ENCODE measurements at places on chromosomes 11 and 22.

DNA sequence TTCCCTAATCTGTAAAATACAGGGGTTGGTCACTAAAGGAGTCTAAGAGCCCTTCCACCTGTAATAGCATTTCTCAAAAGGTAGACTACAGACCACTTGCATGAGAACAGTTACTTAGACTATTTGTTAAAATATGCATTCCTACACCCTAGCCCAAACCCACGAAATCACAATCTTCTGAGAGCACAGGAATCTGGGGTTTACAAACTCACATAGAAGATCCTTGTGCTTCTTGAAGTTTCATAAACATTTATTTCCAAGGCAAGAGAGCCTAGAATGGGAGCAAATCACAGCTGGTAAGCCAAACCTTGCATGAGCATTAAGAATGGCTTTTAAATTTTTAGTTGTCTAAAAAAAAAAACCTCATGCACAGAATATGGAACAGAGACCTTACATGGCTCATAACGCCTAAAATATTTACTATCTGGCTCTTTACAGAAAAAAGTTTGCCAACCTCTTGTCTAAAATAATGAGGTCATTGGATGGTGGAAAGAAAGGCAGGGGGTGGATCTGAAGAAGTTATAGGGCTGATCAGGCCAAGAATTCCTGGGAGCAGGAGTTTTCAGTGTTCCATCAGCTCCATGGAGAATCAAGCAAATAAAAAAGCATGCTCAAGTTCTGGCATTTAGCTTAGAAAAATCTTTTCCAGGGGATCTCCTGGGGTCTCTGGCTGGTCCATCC, 133.4 kb downstream of the CCDC34 start:
- no peak for DNase-seq

DNA sequence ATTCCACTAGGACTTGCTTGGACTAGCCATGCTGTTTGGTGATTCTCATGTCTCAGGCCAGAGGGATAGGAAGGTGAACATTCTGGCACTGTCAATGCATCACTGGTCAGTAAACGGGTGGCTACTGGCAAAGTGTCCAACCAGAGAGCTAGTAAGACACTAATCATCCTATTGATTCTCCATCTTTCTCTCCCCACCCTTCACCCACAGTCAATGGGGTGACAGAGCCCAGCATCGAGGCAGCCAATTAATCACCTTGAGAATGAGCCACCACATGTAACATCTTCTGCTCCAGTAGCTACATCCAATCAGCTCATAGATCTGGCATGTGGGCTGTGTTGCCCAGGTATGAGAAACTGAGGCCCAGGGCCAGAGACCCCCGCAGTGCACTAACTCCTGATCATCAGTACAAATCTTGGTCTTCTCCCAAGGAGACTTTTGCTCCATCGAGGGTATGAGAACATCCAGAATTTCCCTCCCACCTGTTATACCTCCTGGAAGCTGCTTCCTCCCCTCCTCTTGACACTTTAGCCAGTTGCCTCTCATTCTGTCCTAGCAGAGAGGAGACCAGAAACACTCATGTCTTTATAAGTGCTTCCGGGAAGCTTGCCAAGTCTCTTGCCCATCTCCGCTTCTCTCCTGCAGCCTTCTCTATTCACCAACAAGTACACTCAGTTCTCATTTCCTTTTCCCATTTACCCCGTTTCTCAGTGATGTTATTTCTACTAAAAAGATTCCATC, 17.0 kb downstream of the HTR3A start:
- DNase-seq = no peak

- no peak for DNase-seq
These were observed 1.9 kb downstream of the TTC12 start for GRCh38 chr11:113316256-113316655.

DNA sequence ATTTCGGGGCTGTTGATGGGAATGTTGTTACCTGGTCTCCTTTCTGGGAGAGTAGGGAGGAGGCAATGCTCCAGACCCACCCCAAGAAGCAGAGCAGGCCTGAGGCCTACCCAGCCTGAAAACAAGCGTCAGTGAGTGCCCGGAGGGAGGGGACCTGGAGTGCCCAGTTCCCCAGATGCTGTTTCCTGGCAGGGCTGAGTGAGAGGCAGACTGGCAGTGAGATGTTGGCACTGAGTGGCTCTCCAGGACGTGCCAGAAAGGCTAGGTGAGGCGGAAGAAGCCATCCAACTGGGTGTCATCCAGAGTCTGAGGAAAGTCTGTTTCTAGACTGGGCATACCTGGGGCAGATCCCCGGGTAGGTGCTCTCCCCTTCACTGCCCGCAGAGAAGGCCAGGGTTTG, 1.3 kb downstream of the POU2F3 start:
- DNase-seq = no peak

- DNase-seq = no peak
These were observed 10.0 kb downstream of the MED15 start for GRCh38 chr22:20517422-20517821.

- no peak for DNase-seq
These were observed 156.7 kb downstream of the CTTN start for GRCh38 chr11:70555078-70555477.

GRCh38 chr11:1176224-1177019, 18.7 kb downstream of the MUC5AC start:
- DNase-seq = no peak

DNA sequence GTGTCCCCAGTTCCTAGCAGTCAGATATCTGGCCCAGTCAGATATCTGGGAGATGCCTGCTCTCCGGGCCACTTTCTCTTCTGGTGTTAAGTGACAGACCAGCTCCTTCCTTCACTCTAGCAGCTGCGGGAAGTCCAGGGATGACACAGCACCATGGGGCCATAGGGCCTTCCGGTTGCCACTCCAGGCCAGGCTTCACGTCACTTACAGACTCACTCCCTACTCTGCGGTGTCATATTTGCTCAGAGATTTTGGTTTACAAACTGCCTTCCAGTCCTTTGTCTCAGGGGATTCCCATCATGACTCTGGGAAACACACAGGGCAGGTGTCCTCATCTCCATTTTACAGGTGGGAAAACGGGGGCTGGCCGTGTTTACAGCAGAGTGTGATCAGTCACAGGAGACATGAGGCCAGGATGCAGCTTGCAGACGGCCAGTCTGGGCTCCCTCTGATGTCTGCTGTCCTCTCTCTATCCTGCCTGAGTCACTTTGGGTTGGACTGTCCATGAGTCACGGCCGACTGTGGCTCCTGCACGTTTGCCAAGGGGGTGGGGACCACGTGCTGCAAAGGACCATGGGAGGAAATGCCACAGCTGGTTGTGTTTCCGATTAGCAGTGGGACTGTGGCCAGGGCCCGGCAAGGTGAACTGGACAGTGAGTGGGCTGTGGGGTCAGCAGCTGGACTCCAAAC, 8.2 kb upstream of the TBC1D22A start:
- DNase-seq = peak; percentile 95
